Non-pigmented ciliary epithelial cell (primary cell): ENCODE measurements at places on chromosomes 16 and 17.

GRCh38 chr16:67773099-67773498 is 33.3 kb downstream of the RANBP10 start:
- no peak for DNase-seq

DNA sequence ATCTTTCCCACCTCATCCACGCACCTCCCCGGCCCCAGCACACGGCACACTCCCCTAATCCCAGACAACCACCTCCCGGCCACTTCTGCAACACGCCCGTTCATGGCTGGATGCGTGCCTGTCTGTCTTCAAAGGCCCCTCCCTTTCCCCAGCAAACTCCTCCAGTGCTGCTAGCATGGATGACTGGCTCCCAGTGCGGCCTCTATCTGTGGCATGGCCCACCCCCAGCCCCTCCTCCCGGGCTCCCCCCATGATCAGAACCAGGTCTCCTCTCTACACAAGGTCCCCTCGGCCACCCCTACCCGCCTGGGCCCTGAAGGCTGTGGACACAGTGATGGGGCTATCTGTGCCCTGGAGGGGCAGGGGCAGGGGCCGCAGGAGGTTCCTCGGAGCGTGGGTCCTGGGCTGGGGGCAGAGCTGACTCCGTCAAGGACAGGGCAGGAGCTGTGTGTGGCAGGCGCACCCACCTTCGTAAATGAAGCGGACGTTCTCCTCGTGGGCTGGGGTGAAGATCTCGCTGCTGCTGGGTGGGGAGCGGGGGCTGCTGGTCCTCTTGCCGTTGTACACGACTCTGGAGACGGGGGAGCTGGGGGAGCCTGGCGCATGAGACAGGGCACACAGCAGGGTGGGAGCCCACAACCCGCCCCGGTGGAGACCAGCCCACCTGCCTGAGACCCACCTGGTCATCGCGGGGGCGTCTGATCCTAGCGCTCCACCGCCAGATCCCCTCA is 9.1 kb downstream of the MCRIP1 start:
- DNase-seq = no peak

DNA sequence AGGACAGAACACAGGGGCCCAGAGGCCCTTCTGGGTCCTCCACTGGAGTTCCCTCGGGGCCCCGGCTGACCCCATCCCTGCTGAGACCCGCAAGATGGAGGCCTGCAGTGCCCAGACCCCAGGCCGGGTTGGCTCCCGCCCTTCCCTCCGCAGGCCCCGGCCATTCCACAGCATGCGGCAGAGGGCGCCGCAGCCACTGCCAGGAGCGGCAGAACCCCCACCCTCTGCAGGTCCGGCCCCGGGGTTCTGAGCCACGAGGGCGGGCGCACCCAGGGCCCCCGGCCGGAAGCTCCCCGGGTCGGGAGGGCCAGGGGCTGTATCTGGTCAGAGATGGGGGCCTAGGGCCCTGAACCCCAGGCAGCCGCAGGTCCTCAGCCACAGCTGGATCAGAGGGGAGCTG is 2.4 kb upstream of the PERCC1 start:
- DNase-seq = no peak

DNA sequence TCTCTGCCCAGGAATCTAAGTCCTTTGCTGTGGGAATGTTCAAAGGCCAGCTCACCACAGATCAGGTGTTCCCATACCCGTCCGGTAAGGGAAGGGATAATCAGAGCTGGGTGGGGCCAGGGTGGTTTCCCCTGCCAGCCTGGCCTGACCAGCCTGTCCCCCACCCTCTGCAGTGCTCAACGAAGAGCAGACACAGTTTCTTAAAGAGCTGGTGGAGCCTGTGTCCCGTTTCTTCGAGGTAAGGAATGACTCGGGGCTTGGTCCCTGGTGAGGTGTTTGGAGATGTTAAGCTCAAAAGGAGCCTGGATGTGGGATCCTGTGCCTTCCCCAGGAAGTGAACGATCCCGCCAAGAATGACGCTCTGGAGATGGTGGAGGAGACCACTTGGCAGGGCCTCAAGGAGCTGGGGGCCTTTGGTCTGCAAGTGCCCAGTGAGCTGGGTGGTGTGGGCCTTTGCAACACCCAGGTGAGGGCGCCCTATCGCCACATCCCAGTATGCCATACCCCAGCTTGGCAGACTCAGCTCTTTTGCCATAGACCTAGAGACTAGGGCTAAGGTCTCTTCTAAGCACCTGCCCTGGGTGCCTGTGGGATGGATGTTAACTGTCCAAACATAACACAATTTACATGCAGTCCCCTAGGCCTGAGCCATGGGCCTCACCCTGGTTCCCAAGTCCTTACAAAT is 997 bp downstream of the ACADVL start:
- no peak for DNase-seq

GRCh38 chr16:30535106-30535776 is 583 bp upstream of the ZNF747 start:
- DNase-seq = no peak

GRCh38 chr16:66539623-66540469 is 10.1 kb downstream of the TK2 start:
- peak; percentile 71 for DNase-seq

- no peak for DNase-seq
Observed at GRCh38 chr16:28986046-28986445, 1.2 kb downstream of the LAT start.

DNA sequence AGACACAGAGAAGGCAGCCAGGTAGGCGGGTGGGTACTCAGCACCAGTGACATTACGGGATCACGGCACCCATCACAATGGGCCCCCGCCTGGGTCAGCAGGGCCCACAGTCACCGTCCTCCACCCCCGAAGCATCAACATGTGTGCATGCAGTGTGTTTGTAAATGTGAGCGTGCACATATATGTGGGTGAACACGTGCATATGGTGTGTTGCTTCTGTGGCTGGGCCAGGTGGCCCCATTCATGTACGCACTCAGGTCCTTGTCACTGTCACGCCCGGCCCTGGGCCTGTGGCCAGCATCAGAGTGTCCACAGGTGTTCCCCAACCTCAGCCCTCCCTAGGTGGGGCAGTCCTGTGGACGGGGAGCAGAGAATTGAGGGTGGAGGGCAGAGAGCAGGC is 37.1 kb downstream of the TNFRSF13B start:
- DNase-seq = no peak

- DNase-seq = no peak
Observed at GRCh38 chr17:6547336-6547735, 9.0 kb downstream of the PITPNM3 start.

DNA sequence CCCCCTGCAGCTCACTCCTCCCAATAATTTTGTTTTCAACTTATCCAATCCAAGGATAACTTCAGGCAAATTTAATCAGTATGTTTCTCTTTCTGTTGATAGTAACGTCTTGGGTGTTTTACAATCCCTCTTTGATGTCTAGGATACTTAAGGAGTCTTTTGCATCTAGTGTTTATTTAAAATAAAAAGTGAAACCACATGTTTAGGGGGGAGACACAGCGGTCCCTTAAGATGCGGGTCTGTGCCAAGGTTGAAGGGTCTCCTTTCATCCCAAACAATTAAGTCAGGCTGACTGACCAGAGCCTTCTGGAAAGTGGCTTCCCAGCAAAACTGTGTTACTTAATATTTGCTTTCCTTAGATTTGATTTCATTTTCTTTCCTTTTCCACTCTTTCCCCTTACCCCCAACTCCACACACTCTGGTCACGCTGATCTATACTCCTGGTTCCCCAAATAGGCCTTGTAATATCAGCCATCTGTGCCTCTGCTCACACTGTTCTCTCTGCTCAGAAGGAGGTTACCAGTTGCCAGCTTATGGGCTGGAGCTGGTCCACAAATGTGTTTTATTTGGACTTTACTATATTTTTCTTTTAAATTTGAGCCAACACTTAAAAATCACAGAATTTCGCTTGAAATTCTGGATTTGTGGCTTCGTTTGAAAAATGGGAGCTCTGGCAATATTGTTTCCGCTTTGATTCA is 11.2 kb downstream of the ANKS4B start:
- DNase-seq = no peak

DNA sequence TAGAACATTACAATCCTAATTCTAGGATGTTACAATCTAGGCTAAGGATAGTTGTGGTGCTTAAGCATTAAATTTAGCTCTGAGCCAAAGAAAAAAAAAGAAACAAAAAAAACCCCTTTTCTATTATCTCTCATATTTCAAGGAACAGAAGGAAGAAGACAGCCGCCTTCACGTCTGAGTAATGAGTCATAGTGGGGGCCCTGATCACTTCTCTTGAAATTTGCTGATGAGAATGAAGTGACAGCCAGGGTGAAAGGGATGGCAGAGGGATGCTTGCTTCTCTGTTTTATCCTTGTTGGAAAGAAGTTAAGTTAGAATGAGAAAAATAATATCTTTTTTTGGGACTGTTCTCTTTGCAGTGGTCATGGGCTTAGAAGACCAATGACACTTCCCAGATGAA is 82.6 kb upstream of the MPHOSPH6 start:
- no peak for DNase-seq

DNA sequence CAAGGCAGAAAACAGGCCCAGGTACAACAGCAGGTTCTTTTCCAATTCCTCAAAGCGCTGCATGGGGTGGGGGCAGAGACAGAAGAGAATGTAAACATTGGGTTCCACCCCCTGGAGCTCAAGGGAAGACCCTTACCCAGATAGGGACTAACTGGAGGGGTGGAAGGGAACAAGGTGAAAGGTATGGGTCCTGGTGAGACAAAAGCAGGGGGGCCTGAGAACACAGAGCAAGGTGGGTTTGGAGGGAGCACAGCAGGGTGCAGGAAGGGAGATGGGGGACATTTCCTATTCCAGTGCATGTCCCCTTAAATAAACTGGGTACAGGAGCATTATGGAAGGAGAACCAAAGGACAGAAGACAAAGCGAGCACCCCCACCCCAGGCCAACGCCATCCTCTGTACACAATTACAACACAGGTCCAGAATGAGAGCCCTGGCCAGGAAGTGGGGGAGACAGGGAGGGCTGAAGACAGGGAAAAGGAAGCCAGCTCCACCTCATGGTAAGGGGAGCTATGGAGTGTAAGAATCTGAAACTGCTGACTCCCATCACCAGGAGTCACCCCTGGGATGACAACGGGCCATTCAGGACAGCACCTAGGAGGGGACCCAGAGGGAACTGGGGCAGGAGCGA is 2.1 kb upstream of the CD2BP2 start:
- DNase-seq = no peak

GRCh38 chr17:6205525-6205924 is 135.3 kb downstream of the WSCD1 start:
- DNase-seq = no peak
